Inflammatory macrophage treated with lipopolysaccharide for 4 hours (primary cell): ENCODE measurements at places on chromosomes 7 and 10.

DNA sequence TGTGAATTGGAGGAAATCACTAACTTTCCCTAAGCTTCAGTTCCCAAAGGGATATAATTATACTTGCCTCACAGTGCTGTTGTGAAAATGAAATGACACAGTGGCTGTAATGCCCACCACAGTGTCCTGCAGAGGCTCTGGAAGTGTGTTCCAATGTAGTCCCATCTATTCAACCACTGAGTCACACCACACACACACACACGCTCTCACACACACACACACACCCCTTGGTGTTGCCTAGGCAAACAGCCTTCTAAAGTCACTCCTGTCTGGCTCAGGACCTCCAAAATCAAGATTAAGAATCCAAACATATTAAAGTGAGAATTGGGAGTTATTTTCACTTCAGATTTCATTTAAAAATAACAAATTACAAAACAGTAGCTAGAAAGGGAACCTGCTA is 73.3 kb downstream of the NRCAM start:
- DNase-seq = no peak

DNA sequence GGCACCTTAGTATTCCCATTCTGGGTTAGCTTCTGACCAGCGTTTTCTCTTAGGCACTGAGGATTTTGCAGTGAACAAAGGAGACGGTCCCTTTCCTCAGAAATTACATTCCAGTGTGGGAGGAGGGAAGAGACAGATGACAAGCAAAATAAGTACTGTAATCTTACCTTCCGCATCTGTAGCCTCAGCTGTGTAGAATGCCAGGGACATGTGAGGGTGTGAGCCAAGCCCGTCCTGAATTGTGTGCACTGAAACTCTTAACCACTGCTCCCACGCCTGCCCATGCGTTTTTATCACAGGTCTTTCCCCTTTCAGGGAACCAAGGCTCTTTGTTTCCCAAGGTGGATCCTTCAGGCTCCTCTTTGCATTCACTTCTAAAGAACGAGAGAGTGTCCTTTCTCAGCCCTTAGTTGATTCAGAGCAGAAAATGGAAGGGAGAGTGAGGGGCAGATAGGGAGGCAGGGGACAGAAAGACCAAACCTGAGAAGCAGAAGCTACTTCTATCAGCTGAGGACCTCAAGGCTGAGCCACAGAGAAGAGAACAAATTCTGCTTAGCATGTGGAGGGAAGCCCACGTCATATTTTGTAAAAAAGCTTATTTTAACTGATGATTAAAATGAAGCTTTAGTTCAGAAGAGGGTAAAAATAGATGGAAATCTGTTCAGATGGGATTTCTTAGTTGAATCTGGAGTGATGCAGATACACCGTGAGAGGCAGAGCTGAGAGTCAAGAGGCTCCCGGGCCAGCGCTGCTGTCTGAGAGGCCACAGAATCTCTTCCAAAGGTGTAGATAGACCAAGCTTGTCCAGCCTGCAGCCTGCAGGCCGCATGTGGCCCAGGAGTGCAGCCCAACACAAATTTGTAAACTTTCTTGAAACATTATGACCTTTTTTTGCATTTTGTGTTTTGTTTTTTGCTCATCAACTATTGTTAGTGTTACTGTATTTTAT is 122.5 kb downstream of the CCNY start:
- no peak for DNase-seq

- DNase-seq = no peak
These were observed 34.8 kb downstream of the HTR5A start for GRCh38 chr7:155104913-155105312.

- no peak for DNase-seq
These were observed 1247.8 kb downstream of the TYW1 start for GRCh38 chr7:68244389-68244788.

DNA sequence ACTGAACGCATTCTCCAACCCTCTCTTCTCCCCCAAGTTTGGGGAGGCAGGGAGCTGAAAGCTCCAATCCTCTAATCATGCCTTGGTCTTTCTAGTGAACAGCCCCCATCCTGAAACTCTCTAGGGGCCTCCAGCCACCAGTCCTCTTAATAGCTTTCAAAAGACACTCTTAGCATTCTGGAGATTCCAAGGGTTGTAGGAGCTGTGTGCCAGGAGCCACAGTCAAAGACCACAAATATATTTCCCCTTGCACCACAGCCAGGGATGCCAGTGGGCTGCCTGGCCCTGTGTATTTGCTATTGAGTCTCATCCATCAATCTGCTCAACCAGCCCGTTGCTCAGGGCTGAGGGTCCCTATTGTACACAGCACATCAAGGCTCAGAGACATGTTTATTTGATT is 18.5 kb upstream of the MLXIPL start:
- DNase-seq = no peak

DNA sequence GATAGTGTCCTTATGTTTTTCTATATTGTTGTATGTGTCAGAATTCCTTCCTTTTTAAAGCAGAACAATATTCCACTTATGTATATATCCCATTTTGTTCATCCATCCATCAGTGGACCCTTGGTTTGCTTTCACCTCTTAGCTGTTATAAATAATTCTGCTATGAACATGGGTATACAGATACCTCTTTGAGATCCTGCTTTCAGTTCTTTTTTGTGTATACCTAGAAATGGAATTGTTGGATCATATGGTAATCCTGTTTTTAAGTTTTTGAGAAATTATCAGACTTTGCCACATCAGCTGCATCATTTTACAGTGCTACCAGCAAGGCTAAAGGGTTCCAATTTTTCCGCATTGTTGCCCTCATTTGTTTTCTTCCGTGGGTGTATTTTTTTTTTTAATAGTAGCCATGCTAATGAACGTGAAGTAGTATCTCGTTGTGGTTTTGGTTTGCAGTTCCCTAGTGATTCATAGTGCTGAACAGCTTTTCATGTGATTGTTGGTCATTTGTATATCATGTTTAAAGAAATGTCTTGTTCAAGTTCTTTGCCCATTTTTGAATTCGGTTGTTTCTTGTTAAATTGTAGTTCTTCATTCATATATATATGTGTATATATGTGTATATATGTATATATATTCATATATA is 87.8 kb downstream of the LCOR start:
- DNase-seq = peak; percentile 78

DNA sequence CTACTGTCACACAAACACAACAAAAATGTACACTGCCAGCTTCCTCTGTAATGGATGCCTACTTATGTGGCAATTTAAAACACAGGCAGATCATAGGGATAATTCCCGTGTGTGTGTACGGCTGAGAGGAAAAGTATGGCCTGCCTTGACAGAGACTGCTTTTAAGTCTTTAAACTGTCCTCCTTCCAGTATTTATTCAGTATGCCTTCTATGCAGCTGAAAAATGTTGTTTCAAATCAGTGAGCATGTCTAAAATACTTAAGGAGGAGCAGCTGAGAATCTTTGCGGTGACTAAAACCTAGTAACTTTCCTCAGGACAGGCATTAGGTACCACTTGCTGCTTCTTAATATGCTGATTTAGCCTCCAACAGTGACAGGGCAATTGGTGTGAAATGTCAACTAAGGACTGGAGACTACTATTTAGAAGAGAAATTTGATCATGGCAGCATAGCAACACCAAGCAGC is 126.3 kb downstream of the CACNA2D1 start:
- DNase-seq = no peak

DNA sequence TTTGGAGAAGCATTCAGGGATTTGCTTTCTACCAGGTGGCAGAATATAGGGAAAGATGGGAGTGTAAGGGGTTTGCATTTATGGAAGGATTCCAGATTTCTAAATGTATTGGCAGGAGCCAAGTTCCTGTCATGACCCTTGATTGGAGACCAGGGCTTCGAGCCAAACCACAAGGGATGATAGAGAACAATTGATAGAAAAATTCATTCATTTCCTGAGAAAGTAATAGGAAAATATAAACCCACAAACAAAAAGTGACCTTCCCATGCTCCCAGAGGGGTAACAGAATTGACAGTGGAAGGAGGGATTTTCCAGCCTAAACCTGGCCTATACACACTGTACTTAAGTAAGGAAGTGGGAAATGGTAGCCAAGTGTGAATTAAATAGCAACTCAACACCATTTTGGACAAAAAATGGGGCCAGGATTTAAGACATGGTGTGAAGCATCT is 22.4 kb upstream of the IFIT2 start:
- no peak for DNase-seq

- no peak for DNase-seq
These were observed 165.1 kb downstream of the GLRX3 start for GRCh38 chr10:130301021-130301892.

DNA sequence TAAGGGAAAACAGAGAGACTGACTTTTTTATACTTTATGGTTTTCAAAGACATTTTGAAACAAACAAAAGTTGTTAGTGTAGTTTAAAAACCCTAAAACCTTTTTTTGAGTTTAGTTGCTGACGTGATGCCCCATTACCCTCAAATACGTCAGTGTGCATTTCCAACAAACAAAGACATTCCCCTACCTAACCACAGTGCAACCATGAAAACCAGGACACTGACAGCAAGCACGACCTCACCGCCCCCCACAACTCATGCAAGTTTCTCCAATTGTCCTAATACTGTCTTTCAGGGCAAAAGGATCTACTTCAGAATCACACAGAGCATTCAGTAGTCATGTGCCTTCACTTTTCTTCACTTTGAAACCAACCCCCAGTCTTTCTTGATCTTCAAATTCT is 75.0 kb downstream of the WNT2 start:
- no peak for DNase-seq

GRCh38 chr10:14971867-14972448 is 12.8 kb downstream of the MEIG1 start:
- DNase-seq = peak; percentile 39

- no peak for DNase-seq
These were observed 85.7 kb downstream of the MMRN2 start for GRCh38 chr10:86871563-86872183.

DNA sequence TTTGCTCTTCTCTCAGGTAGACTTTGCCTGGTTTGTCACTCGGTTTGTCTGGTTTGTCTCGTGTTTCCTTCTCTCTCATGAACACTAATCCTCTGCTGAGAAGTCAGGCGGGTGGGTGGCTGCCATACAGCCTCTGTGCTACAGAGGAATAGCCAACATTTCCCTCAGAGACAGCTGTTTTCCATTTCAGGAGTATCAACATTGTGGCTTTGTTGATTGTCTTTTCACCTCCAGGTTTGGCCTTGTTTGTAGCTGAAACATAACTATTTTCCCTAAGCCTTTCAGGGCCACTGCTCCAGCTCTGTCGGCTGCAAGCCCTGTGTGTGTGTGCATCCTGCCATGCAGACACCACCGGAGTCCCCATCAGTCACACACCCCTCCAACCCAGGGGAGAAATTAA is 122.8 kb downstream of the BAMBI start:
- DNase-seq = no peak

DNA sequence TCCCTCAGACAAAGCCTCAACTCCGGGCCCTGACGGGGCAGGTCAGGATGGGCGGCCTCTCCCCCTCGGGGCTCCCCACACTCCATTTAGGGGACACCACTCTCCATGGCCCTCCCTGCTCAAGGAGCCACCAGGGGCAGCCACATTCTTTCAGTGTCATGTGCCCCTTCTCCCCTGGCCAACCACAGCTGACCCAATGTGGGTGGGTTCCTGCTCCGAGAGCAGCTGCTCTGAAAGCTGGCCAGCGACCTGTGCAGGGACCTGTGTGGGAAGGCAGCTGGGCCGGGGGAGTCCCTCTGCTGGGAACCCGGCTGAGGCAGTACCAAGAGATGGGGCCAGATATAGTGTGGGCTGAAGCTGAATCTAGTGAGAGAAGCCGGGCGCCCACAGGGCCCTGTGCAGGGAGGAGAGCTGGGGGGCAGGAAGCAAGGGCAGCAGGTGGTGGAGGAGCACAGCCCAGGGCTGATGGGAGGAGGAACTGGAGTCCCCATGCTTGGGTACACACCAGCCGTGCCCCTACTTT is 40.6 kb upstream of the NPFFR1 start:
- no peak for DNase-seq

- DNase-seq = no peak
These were observed 30.4 kb downstream of the FAM53B start for GRCh38 chr10:124713679-124714255.
